Activated CD4-positive, alpha-beta memory T cell treated with anti-CD3 and anti-CD28 coated beads for 36 hours (primary cell): ENCODE measurements at places on chromosomes 4 and X. TPM values are rescaled to one million over a fixed set of nuclear protein-coding genes. Genes with fewer than 3 reads are reported as not detected.
A peak's percentile ranks its signal among the peaks of the same experiment; 100 is the strongest.

Gene HEPH
- total RNA-seq = not detected

DNA sequence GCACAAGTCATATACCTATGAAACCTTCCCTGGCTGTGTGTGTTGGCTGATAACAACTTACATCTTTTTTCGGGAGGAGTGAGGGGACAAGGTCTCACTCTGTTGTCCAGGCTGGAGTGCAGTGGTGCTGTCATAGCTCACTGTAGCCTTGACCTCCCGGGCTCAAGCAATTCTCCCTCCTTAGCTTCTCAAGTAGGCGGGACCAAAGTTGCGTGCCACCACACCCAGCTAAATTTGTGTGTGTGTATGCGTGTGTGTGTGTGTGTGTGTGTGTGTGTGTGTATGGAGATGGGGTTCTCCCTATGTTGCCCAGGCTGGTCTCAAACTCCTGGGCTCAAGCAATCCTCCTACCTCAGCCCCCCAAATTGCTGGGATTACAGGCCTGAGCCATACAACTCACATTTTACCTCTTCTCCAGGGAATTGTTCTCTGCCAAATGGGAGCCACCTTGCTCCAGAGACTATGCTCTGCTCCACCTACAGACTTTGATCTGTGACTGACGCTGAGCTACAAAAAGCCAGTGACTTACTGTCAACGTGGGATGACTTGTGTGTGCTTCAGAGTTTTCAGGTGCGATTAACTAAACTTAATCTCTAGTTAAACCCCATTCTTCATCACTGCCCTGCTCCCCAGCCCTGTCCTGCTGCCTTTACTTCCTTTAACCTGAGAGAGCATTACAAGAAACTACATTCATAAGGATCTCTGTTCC, 2.0 kb upstream of the BEX4 start:
- no peak overlapping the region for H3K4me3 ChIP-seq
- no peak for DNase-seq
- H3K27me3 ChIP-seq = no peaks in the 10 kb centered on the region
- H3K27ac ChIP-seq = no peak overlapping the region

GRCh38 chr4:69876071-69876470, 16.1 kb upstream of the SULT1E1 start:
- no peak overlapping the region for H3K4me3 ChIP-seq
- no peaks in the 10 kb centered on the region for H3K36me3 ChIP-seq
- H3K27me3 ChIP-seq = no peaks in the 10 kb centered on the region
- H3K27ac ChIP-seq = no peak overlapping the region
- H3K4me1 ChIP-seq = no peaks in the 10 kb centered on the region

- peak overlapping the region; percentile 95 for H3K27ac ChIP-seq
- H3K4me3 ChIP-seq = peak overlapping the region; percentile 23
- DNase-seq = peak; percentile 84
- H3K4me1 ChIP-seq = peaks cover 32% of the 10 kb centered on the region
- no peaks in the 10 kb centered on the region for H3K36me3 ChIP-seq
- no peaks in the 10 kb centered on the region for H3K27me3 ChIP-seq
Observed at GRCh38 chrX:13647709-13648212, 5.2 kb upstream of the TCEANC start.

Gene RNF150
- not detected for total RNA-seq

Gene SSX4
- total RNA-seq = not detected

Gene C4orf33
- total RNA-seq = 17.6 TPM

Gene TLR6
- 2.2 TPM for total RNA-seq

GRCh38 chr4:39104255-39104654, 42.2 kb downstream of the KLHL5 start:
- H3K36me3 ChIP-seq = peaks cover 26% of the 10 kb centered on the region
- no peaks in the 10 kb centered on the region for H3K4me1 ChIP-seq
- DNase-seq = no peak
- H3K27ac ChIP-seq = no peak overlapping the region
- no peaks in the 10 kb centered on the region for H3K27me3 ChIP-seq

- no peak overlapping the region for H3K27ac ChIP-seq
- no peaks in the 10 kb centered on the region for H3K36me3 ChIP-seq
- H3K4me3 ChIP-seq = no peak overlapping the region
- DNase-seq = no peak
Observed at GRCh38 chrX:1925053-1925481, 310.2 kb downstream of the ASMT start.

- no peak overlapping the region for H3K27ac ChIP-seq
- H3K4me3 ChIP-seq = no peak overlapping the region
- H3K36me3 ChIP-seq = peaks cover 7% of the 10 kb centered on the region
- DNase-seq = no peak
Observed at GRCh38 chr4:159258889-159259560, 156.1 kb downstream of the RAPGEF2 start.

Gene KIT
- not detected for total RNA-seq

GRCh38 chr4:38989487-38989886, 42.7 kb downstream of the TMEM156 start:
- peaks cover 41% of the 10 kb centered on the region for H3K4me1 ChIP-seq
- peaks cover 32% of the 10 kb centered on the region for H3K36me3 ChIP-seq
- H3K4me3 ChIP-seq = no peak overlapping the region
- DNase-seq = no peak
- H3K27me3 ChIP-seq = no peaks in the 10 kb centered on the region
- H3K27ac ChIP-seq = no peak overlapping the region

DNA sequence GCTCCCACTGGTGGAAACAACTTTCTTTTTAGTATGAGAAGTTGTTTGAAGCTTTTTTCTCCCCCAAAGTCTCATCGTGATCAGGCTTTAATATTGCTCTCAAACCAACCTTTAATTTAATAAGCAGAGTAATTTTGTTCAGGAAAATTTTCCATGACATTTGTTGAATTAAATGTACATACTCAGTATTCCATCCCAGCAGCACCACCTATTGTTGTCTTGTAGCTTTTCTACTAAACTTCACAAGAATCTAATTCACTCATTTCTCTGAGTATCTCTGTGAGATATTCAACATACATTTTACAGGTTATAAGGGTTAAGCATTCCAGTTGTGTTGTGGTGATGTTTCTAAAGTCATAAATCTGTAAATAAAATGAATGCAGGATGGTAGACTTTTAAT, 218.3 kb upstream of the HAND2 start:
- no peak for DNase-seq
- no peak overlapping the region for H3K4me3 ChIP-seq
- no peaks in the 10 kb centered on the region for H3K27me3 ChIP-seq
- H3K36me3 ChIP-seq = no peaks in the 10 kb centered on the region
- H3K4me1 ChIP-seq = no peaks in the 10 kb centered on the region
- H3K27ac ChIP-seq = no peak overlapping the region

Gene NUDT11
- 2.8 TPM for total RNA-seq

- H3K4me3 ChIP-seq = no peak overlapping the region
- H3K4me1 ChIP-seq = peaks cover 28% of the 10 kb centered on the region
- no peak overlapping the region for H3K27ac ChIP-seq
- H3K36me3 ChIP-seq = peaks cover 28% of the 10 kb centered on the region
- DNase-seq = no peak
- no peaks in the 10 kb centered on the region for H3K27me3 ChIP-seq
Observed at GRCh38 chr4:77002321-77003107, 53.0 kb downstream of the SEPTIN11 start.

DNA sequence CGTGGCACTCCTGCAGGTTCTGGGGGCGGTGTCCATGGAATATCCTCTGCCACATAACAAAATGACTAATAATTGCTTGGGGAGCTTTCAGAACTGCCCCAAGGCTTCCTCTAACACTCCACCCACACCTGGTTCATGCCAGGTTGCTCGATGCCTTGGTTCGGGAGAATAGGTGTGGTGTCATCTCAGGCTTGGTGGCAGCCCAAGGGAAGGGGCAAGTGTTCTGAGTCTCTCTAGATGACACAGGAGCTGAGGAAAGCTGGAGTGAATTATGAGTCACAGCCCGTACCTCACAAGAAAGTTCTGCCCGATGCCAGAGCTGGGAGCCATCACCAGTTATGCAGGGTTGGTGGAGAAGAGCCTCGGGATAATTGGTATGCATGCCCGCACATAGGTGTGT, 14.7 kb downstream of the FTSJ1 start:
- H3K27me3 ChIP-seq = no peaks in the 10 kb centered on the region
- H3K4me3 ChIP-seq = no peak overlapping the region
- H3K36me3 ChIP-seq = no peaks in the 10 kb centered on the region

Gene CT83
- total RNA-seq = not detected
